Testis (tissue), 5 donors: ENCODE measurements at places on chromosomes 11 and 22. TPM values are rescaled to one million over a fixed set of nuclear protein-coding genes. Genes with fewer than 3 reads are reported as not detected.

Gene RCOR2
- total RNA-seq = 3.9 TPM

GRCh38 chr11:17479284-17480214 lies 2.9 kb upstream of the ABCC8 start:
- DNase-seq = no peak

DNA sequence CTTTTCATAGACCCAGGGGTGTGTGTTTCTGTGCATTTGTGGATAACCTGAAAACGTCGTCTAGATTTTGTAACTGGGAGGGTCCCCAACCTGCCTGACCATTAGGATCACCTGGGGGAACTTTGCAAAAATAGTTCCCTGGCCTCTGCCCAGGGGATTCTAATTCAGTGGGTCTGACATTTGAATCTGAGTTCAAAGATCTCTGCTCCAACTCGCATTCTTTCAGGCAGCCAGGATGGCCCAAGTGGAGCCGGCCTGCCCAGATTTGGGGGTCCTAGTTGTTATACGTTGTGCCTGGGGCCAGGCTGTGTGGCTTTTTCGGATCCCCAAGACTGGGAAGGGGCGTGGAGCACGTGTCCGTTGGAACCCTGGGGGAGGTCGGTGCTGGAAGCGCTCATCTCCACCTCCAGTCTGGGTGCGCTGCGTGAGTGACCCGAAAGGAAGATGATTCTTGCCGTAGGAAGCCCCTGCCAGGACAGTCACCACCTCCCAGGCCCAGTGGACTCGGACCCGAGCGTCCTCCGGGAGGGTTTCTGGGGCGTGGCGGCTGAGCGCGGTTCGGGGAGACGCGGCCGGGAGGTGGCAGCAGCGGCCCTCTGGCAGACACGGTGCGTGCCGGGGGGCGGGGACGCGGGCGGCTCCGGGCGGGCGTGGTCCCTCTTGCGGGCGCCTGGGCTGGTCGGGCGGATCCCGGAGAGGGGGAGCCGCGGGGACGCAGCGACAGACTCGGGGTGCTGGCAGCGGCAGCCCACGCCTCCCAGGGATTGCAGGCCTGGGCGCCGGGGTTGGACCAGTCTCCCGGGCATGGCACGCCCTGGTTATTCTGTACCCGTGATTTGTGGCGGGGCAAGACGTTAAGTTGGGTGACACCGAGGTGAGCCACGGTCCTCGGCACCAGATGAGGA lies 29.2 kb upstream of the PLET1 start:
- DNase-seq = peak; percentile 81

DNA sequence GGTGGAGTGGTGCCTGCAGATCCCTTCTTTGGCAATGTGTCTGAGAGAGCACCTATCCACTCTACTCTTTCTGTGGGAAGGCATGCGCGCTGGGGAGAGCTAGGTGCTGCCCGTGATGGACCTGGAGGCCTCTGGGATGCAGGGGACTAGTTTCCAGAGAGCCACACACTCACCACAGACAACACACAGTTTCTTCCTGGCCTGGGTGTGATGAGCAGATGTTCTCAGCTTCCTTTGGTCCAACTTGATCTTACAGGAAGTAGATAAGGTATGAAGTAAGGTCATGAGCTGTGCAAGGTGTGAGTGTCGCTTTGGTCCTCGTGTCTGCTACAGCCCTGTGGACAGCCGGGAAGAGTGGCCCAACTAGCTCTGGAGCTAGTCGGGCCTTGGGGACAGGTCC lies 27.3 kb upstream of the SUSD2 start:
- DNase-seq = no peak

- peak; percentile 83 for DNase-seq
Observed at GRCh38 chr22:36757668-36758211, 18.2 kb downstream of the IFT27 start.

- DNase-seq = no peak
Observed at GRCh38 chr11:71336176-71336995, 84.0 kb upstream of the SHANK2 start.
